ENCODE measurements at places on chromosomes 2 and 18. TPM values are rescaled to one million over a fixed set of nuclear protein-coding genes. Genes with fewer than 3 reads are reported as not detected.

Gene NTSR2
- total RNA-seq: not detected

Gene GLI2
- 0.44 TPM for total RNA-seq

Gene NFE2L2
- total RNA-seq: 85.0 TPM

Gene KCNK3
- not detected for total RNA-seq

Gene TUBA3E
- total RNA-seq: not detected

Gene PCARE
- total RNA-seq: not detected

Gene SOX11
- total RNA-seq: 3.4 TPM

Gene STK36
- total RNA-seq: 17.2 TPM

Gene TEKT4
- total RNA-seq: not detected

Gene BMP10
- not detected for total RNA-seq

Gene CTLA4
- not detected for total RNA-seq

Gene CD8A
- 0.07 TPM for total RNA-seq

Gene ZNF385B
- 0.44 TPM for total RNA-seq

Gene TBC1D8
- total RNA-seq: 8.3 TPM

Gene TDRD15
- not detected for total RNA-seq

Gene BOK
- 36.9 TPM for total RNA-seq

Gene COLEC11
- total RNA-seq: not detected

Gene REG3G
- total RNA-seq: not detected

Gene DOK6
- total RNA-seq: not detected

Gene STON1
- total RNA-seq: 0.99 TPM

Gene ALPG
- total RNA-seq: not detected

Gene ZNF804A
- total RNA-seq: not detected

Gene NEU2
- not detected for total RNA-seq

Gene RAMP1
- 4.3 TPM for total RNA-seq

Gene MALL
- 94.5 TPM for total RNA-seq

Gene FER1L5
- total RNA-seq: 0.18 TPM
